Activated CD4-positive, alpha-beta memory T cell treated with anti-CD3 and anti-CD28 coated beads, Interleukin-2, amount 10 ng/mL, durations not matched to agents 7 days and 5 days (primary cell): ENCODE measurements at places on chromosomes 16 and 17.

DNA sequence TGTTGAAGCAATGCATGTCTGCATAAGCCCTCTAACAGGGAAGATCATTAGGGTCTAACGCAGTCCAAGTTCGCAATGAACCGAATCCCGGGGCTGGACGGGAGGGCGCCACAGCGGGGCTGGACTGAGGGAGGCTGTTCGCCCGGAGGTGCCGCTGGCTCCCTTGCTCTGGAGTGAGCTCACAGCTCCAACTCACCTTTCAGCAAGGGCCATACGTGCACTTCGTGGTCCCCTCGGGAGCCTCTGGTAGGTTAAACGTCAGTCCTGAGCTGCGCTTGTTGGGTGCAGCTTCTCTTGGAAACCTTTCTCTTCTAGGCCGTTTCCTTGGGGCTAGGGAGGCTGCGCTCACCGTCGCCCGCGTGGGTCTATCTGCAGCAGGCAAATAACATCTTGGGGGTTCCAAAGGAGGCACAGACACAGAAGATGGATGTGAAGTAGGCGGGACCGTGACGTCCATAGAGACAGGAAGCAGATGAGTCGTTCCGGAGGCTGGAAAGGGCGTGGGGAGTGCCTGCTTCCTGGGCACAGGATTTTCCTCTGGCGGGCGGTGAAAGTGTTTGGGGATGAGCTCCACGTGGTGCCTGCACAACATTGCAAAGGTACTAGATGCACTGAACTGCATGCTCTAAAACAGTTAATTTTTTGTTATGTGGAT is 21.9 kb downstream of the ATP2C2 start:
- no peak for DNase-seq

DNA sequence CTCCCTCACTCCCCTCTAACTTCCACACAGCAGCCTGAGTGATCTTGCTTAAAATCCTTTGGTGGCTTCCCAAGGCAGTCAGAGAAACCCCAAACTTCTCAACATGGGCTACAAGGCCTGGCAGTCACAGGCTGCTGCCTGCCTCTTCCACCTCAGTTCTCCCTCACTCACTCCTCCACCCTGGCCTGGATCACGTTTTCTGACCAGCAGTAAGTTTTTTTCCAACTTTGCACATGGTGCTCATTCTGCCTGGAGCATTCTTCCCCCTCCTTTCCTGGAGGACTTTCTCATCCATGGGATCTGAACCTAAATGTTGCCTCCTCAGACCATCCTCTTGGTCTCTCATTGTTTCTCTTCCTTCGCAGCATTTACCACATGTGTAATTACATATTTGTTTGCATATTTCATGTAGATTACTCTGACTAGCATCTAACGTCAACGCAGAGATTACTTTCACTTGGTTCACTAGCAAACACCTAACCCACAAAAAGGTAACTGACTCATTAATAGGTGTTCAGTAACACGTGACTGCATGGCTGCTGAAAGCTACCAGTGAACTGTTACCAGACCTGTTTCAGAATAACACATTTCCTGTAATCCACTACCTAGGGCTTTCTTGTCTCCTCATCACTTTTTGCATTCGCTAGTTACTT is 17.1 kb downstream of the GNA13 start:
- DNase-seq, result peak; percentile 66

- no peak for DNase-seq
These were observed 44.8 kb downstream of the RNF135 start for GRCh38 chr17:31015639-31016038.

GRCh38 chr17:33433581-33433980 is 140.5 kb upstream of the ASIC2 start:
- DNase-seq, result no peak

GRCh38 chr17:18037486-18037885 is 1.5 kb downstream of the ATPAF2 start:
- DNase-seq, result no peak

DNA sequence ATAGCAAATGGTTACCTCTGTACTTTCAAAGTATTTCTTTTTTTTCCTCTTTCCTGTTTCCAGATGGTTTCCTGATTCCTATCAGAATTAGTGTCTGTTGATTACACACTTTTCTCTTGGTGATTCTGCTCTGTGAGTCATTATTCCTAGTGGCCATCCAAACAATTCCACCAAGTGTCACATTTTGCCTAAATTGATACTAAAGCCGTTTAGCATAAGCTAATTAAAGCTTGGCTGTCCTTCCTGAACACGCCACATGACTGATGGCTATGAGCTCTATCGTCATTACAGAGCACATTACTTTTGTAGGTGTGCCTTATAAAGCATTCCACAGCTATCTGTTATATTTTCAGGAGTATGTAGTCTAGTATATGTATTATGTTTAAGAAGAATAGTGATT is 671.2 kb downstream of the CDH8 start:
- no peak for DNase-seq

GRCh38 chr17:74937064-74938051 is 1.7 kb downstream of the OTOP3 start:
- no peak for DNase-seq

GRCh38 chr17:74304184-74304583 is 21.8 kb upstream of the KIF19 start:
- DNase-seq, result no peak

DNA sequence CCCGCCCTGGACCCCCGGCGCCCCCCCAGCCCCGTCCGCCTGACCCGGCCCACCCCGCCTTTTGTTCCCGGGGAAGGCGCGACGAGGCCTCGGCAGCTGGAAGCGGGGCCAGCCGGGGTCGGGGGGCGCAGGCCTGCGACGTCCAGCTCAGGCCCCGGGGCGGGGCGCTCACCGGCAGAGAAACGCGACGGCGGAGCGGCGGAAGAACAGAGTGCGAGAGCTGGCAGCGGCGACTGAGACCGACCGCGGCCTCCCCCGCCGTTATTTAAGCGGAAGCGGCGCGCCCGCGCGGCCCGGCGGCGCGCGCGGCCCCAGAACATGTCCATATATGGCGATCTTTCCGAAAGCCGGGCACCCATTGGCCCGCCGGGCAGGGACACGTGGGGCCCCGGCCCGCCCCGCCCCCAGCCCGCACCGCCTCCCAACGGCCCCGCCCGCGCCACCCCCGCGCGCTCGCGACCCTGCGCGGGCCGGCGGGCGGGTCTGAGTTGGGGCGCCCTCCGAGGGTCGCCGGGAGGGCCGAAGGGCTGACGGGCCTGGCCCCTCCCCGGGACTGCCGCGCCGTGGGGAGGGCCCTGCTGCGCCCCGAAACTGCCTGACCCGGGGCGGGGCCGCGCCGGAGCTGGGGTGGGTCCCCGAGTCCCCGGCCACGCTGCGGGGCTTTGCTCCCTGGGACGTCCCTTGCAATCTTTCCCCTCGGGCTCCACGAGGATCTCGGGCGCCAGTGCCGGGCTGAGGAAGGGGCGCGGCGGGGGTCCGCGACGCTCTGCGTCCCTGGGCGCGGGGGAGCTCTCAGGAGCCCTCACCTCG is at the start of gene ACTG1:
Gene ACTG1 (minus strand): TSS at position 238 of the 810 bp plus-strand sequence. CDS start 445 bp downstream, outside the sequence.
- DNase-seq, result peak; percentile 92

GRCh38 chr17:7747635-7748071 is 30.1 kb downstream of the DNAH2 start:
- no peak for DNase-seq

- DNase-seq, result no peak
These were observed 41.8 kb upstream of the ARL4D start for GRCh38 chr17:43356999-43357398.
